Aorta (tissue), 5 donors: ENCODE measurements at places on chromosomes 7 and 10.

DNA sequence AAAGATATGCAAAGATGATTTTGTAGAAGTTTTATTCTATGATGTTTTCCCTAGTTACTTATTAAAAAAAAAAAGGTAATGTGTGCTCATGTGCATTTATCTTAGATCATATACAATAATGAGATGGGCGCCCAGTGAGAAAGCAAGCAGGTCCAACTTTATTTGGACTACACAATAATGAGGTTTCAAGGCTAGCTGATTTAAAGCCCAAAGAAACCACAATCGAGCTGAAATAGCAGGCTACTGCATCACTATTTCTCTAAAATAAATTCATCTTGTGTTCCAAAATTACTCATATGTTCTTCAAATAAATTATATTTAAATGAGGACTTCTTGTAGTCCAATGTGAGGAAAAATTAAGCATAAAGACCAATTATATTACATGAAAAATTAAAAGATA, 110.1 kb downstream of the JMJD1C start:
- no peaks in the 10 kb centered on the region for H3K27me3 ChIP-seq
- no peak for DNase-seq
- no peak overlapping the region for H3K27ac ChIP-seq
- peaks cover 2% of the 10 kb centered on the region for H3K4me1 ChIP-seq

GRCh38 chr10:14578060-14578952, 196.4 kb downstream of the FAM107B start:
- H3K27ac ChIP-seq = no peak overlapping the region
- no peaks in the 10 kb centered on the region for H3K27me3 ChIP-seq
- peak overlapping the region; percentile 16 for H3K4me3 ChIP-seq
- no peaks in the 10 kb centered on the region for H3K4me1 ChIP-seq
- no peaks in the 10 kb centered on the region for H3K36me3 ChIP-seq
- DNase-seq = no peak

DNA sequence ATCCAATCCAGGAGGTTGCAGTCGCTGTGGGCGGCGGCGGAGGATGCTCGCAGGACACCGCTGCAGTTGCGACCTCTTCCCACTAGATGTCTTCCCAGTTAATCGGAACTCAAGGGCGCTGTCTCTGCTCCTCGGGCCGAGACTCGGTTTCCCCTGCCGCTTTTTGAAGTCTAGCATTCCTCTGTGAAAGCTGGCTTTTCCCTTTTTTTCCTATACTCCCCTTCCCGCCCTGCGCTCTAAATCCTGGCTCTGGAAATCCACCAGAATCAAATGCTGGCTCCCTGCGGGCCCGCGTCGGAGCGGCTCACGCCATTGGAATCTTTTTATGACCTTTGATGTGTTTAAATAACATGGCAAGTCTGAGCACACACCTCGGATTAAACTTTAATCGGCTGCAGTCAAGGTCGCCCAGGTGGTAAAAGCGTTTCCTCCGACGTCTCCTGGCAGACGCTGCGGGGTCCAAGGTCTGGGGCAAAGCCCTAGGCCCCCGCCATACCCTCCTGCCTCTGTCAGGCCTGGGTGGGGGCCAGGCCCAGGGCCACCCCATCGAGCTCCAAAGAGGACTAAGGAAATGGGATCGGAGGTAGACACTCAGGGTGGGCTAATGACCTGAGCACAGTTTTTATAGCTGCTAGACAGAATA, 10.7 kb upstream of the HOXA13 start:
- no peak overlapping the region for H3K4me3 ChIP-seq
- DNase-seq = peak; percentile 55
- no peaks in the 10 kb centered on the region for H3K27me3 ChIP-seq
- no peaks in the 10 kb centered on the region for H3K4me1 ChIP-seq
- H3K27ac ChIP-seq = no peak overlapping the region

- H3K4me1 ChIP-seq = no peaks in the 10 kb centered on the region
- no peak overlapping the region for H3K4me3 ChIP-seq
- H3K36me3 ChIP-seq = no peaks in the 10 kb centered on the region
- no peaks in the 10 kb centered on the region for H3K27me3 ChIP-seq
Measured at GRCh38 chr10:97314671-97315070, 4.4 kb upstream of the FRAT1 start.

DNA sequence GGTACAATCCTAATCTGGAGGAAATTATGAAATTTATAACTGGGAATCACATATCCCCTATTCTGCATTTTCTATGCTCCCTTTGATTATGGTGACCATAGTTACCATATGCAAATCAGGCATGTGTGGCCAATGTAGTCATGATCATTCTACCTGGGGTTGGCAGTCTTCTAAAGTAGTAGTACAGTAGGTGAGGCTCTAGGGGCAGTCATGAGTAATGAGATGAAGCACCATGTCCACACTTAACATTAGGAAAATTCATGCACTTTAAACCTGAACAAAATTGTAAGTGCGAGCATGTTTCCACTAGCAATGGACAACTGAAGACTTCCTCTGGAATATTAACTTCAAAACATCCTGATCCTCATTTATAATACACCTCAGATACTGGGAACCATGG, 545.9 kb downstream of the SUGCT start:
- no peak for DNase-seq
- H3K36me3 ChIP-seq = peaks cover 3% of the 10 kb centered on the region
- no peak overlapping the region for H3K4me3 ChIP-seq
- H3K27ac ChIP-seq = no peak overlapping the region
- no peaks in the 10 kb centered on the region for H3K27me3 ChIP-seq

GRCh38 chr7:66211429-66211828, 6.3 kb downstream of the TPST1 start:
- no peaks in the 10 kb centered on the region for H3K27me3 ChIP-seq
- no peak for DNase-seq
- H3K36me3 ChIP-seq = no peaks in the 10 kb centered on the region
- H3K27ac ChIP-seq = no peak overlapping the region
- H3K4me1 ChIP-seq = no peaks in the 10 kb centered on the region

- no peaks in the 10 kb centered on the region for H3K27me3 ChIP-seq
- H3K27ac ChIP-seq = no peak overlapping the region
- no peak for DNase-seq
- no peaks in the 10 kb centered on the region for H3K4me1 ChIP-seq
- H3K36me3 ChIP-seq = no peaks in the 10 kb centered on the region
Measured at GRCh38 chr10:124011464-124011863, 81.9 kb downstream of the CHST15 start.
